Diencephalon (tissue), 1 donor: ENCODE measurements at places on chromosomes 3 and 15. TPM values are rescaled to one million over a fixed set of nuclear protein-coding genes. Genes with fewer than 3 reads are reported as not detected.

The FES gene
- total RNA-seq, result 6.0 TPM

The ITIH4 gene
- total RNA-seq, result 6.0 TPM

The PRICKLE2 gene
- total RNA-seq, result 69.9 TPM

The CHL1 gene
- 745 TPM for total RNA-seq

The DNAH12 gene
- 3.5 TPM for total RNA-seq

The TMEM45A gene
- total RNA-seq, result 7.6 TPM

The LRIG1 gene
- total RNA-seq, result 138 TPM

The ANKUB1 gene
- 4.2 TPM for total RNA-seq

The SLC7A14 gene
- total RNA-seq, result 32.1 TPM

The PCNP gene
- 142 TPM for total RNA-seq

The NANOGP8 gene
- 0.69 TPM for total RNA-seq

The CCR8 gene
- not detected for total RNA-seq

The PEX5L gene
- total RNA-seq, result 36.2 TPM

The RETNLB gene
- not detected for total RNA-seq
